Endothelial cell (in vitro differentiated cells): ENCODE measurements at places on chromosomes 16 and 17. TPM values are rescaled to one million over a fixed set of nuclear protein-coding genes. Genes with fewer than 3 reads are reported as not detected.

Gene IL21R
- not detected for total RNA-seq

Gene TPSB2
- total RNA-seq = not detected

Gene MLKL
- 12.3 TPM for total RNA-seq

- peak; percentile 70 for DNase-seq
Measured at GRCh38 chr17:61467416-61468262, 15.4 kb downstream of the TBX4 start.

GRCh38 chr16:26983426-26983825, 83.3 kb upstream of the C16orf82 start:
- DNase-seq = no peak
